Stimulated activated CD4-positive, alpha-beta T cell treated with anti-CD3 and anti-CD28 coated beads, TNF-alpha, amount 100 ng/mL, for 1 hour (primary cell): ENCODE measurements at places on chromosomes 16 and 17.

- DNase-seq, result no peak
Observed at GRCh38 chr16:76121636-76122035, 155.6 kb upstream of the CNTNAP4 start.

- no peak for DNase-seq
Observed at GRCh38 chr17:72572604-72573491, 452.0 kb downstream of the SOX9 start.

DNA sequence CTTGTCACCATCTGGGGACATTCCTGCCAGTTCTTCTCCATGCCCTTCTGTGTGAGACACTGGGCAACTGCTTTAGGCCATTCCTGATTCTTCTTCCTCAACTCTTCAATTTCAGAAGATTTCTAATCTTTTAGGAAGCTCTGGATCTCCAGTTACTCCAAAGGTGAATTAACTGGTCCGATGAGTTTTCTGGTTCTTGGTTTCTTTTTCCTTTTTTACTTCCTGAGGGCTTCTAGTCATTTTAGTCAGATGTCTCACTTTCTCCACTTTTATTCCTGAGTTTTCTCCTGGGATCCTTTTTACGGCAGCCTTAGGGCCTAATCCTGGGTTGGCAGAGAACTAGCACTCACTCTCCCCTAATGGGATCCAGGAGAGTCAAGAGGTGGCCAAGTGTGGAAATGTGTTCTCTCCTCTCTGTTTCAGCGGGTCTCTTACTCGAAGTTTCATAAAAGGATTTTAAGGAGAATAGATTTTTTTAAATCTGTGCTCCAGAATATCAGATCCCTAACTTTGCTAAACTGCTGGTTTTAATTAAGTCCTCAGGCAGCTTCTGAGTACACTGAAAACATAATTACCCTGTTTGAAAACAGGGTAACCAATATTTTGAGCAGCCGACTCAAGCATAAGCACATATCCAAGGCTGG lies 107.6 kb downstream of the RMI2 start:
- DNase-seq, result no peak

DNA sequence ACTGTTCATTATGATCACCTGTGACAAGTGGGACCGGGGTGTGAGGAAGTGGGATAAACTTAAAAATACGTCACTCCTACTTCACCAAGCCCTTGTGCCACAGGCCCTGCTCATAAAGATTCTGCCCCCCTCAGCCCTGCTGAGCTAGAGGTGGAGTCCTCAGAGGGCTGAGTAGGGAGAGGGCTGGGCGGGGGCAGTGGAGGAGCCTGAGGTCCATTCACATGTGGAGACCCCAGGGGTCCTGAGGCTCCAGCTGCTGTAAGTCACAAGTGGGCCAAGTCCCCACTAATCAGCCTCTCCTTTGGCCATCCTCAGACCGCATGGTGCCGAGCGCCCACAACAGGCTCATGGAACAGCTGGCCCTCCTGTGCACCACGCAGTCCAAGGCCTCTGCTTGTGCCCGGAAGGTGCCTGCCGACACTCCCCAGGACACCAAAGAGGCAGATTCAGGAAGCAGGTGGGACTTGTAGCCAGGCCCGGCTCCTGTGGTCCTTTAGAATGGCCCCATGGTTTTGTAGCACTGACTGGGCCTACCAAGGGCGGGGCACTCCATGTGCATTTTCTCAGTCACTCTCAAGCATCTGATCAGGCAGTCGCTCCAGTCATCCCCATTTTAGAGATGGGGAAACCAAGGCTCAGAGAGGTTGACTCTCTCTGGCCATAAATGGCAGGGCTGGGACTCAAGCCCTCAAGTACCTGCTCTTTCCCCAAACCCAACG lies 10.4 kb downstream of the DNAAF8 start:
- DNase-seq, result no peak

DNA sequence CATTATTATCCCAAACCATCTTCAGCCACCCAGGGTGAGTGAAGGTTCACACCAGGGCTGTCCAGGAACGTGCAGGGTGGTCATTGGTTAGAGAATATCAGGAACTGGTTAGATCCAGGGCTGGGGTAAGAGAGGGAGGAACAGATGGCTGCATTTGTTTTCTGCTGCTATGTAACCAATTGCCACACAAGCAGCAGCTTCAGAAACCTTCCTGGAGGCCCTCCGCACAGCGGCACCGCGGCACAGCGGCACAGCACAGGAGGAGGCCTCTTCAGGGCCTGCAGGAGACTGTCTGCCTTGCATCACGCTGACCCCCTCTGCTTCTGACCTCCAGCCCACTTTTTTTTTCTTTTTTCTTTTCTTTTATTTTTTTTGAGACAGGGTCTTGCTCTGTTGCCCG lies 86.1 kb downstream of the KCNJ12 start:
- DNase-seq, result no peak

- peak; percentile 45 for DNase-seq
Observed at GRCh38 chr16:16127469-16128116, 95.7 kb downstream of the ABCC6 start.

DNA sequence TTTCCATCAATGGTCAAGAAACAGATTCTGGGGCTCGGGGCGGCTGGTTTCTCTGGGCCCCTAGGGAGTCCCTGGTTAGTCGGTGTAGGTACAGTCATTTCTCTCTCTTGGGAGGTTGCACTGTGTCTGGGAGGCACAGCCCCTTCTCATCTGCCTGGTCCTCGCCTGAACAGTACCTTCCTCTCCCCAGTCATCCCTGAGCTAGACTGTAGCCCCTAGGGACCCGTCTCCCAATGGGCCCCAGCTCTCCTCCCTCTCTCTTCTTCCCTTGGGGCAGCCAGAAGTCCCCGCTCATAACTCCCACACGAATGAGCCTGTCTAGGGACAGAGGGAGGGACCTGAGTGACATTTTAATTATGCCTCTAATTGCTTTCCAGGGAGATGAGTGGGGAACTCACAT lies 20.2 kb upstream of the CPSF4L start:
- DNase-seq, result no peak

DNA sequence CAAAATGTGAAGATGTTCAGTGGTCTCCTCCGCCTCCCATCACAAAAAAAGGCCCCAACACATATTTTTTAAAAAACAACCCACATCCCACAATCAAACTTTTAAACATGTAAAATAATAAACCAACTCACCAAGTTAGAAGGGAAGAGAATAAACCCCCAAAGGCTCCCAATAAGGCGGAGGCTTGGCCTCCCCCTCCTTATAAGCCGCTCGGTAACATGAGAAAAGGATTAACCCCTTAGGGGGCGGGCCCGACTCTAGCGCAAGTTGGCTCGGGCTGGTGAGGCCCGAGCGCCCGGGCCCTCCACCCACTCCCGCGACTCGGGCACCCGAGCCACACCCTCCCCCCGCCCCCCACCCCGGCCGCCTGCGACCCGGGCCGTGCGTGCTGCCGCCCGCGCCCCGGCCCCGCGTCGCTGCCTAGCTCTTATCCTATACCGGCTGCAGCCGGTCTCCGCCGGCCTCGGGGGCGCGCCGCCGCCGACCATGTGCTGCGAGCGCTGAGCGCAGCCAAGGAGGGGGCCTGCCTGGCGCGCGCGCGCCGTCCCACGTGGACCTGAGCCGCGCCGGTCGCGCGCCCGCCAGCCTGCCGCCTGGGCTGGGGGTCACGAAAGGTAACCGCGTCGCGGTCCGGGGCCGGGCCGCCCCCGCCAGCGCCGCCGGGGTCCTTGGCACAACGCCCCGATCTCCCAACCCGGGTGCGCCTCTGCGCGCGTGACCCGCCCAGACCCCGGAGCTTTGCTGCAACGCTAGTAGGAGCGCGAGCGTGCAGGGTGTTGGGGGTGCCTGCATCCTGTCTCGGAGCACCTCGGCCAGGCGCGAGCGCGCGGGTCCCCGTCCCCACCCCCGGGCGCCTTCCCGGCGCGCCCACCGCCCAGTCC lies at the start of the genes ARSG and SLC16A6:
Gene ARSG (plus strand): TSS at position 541 of the 881 bp plus-strand sequence. CDS start 15,999 bp downstream, outside the sequence.
Gene SLC16A6 (minus strand): TSS at position 173 of the 881 bp plus-strand sequence. CDS start 12,807 bp downstream, outside the sequence.
- peak; percentile 56 for DNase-seq

- DNase-seq, result no peak
Observed at GRCh38 chr17:66240630-66241029, 11.4 kb upstream of the APOH start.

DNA sequence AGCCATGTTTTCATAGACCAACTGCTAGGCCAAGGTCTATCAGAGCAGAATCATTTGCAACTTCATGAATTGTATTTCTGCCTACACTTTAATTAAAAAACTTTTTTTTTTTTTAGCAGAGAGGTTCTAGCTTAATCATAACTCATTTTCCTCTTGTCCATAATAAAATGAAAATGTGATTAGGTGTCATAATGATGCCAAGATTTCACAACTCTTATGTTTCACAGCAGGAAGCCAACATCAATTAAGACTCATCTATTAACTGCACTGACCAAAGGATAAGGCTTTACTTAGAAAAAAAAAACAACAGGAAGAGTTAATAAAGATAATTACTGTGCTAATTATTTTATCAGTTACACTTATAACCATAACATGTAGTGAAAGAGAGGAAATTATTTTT lies 18.9 kb upstream of the RNF43 start:
- DNase-seq, result no peak

GRCh38 chr16:84584678-84585077 lies 33.2 kb downstream of the COTL1 start:
- DNase-seq, result no peak

DNA sequence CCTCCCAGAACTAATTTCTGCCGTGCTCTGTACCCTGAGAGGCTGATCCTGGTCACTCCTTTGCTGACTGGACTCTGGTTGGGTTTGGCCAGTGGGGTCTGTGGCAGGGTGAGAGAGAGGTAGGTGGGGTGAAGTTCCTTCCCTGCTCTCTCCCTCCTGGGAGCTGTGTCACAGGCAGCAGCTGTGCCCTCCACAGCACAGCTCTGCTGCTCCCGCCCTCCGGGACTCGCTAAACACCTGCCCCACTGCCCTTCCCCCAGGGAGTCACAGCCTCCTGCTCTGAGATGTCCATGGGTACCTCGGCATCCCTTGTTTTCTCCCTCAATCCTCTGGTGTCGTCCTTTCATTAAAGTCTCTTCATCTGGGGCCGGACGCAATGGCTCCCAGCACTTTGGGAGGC lies 66.4 kb downstream of the SRCIN1 start:
- no peak for DNase-seq

DNA sequence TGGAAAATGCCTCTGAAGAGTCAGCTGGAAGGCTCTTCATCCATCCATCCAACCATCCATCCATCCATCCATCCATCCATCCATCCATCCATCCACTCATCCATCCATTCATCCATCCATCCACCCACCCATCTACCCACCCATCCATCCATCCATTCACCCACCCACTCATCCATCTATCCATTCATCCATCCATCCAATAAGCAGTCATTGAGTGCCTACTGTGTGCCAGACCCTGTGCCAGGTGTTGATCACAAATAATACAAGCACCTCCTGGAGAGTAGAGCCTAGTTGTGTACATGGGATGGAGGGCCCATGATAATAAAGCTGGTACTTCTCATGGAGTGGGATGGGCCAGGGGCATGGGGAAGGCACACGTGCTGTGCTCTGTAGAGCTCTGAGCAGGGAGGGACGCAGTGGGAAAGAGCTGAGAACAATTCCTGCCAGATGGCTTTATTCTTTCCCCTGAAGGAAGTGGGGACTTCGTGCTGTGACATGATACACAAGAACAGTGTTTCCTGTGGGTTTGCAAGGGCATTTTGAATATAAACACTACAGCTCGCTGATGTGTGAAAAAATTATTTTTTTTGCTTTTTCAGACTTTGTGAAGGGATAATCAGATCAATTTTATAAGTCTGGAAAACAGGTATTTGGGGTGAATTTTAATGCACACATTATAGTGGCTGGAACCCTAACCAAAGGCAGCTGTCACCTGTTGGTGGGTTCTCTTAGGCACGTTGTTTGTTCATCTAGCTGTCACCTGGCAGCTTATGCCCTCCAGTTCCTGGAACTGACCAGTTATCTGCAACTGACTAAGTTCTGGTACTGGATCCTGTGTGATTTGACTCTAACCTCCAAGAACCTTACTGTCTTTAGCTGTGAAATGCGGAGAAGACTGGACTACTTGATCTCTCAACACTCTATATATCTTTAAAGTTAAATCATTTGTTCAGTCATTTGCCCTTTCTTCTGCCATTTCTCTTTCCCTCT lies 61.3 kb downstream of the PRKCB start:
- no peak for DNase-seq

GRCh38 chr16:71630808-71631207 lies 4.8 kb downstream of the MARVELD3 start:
- no peak for DNase-seq

DNA sequence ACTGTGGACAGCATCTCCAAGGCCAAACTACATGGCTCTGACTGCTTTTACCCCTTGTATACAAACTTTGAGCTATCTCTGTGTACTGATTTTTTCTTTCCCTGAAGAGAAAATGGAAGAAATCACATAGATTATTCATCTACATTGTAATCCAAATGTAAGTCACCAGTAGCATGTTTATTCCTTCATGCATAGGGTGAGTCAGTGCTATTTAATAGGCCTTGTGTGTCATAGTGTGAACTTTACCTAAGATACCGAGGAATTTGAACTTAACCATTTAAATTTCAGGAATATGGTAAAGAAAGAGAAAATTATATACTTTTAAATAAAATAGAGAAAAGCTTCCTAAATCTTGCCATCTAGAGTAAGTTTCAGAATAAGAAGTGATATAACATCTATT lies 16.5 kb downstream of the PHKB start:
- no peak for DNase-seq

DNA sequence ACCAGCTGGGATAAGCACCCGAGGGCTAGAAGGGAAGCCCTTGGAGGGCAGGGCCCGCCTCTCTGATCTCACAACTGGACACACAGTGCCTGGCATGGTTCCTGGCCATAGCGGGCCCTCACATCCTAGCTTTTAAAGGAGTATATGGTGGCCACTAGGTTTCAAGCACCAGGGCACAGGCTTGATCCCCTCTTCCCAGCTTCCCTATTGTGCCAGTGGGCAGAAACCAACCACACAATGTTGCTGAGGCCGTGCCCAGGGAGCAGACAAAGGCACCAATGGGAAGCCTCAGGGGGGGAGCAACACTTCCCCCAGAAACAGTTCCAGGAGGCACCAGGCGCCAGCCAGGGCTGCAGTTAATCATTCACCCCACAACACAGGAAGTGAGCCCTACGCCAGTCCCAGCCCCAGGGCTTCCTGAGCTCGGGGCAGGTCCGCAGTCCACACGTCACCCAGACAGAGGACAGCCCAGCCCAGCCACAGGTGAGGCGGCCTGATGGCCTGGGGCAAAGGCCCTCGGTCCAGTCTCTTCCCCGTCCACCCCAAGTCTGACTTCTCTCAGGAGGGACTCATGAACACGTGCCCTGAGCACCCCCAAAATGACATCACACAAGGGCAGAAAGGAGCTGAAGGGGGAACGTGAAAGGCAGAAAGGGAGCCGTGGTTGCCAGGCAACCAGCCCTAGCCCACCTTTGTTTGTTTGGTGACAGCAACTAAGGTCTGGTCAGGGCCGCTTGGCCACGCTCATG lies 12.8 kb downstream of the SMIM5 start:
- no peak for DNase-seq

GRCh38 chr16:8683640-8684039 lies 9.2 kb downstream of the ABAT start:
- no peak for DNase-seq
